ENCODE measurements at places on chromosomes 1 and 21.

GRCh38 chr1:230868736-230869385 lies 540 bp upstream of the C1orf198 start:
- peak; percentile 52 for DNase-seq

GRCh38 chr1:169809370-169810095 lies 14.8 kb upstream of the METTL18 start:
- peak; percentile 1 for DNase-seq

DNA sequence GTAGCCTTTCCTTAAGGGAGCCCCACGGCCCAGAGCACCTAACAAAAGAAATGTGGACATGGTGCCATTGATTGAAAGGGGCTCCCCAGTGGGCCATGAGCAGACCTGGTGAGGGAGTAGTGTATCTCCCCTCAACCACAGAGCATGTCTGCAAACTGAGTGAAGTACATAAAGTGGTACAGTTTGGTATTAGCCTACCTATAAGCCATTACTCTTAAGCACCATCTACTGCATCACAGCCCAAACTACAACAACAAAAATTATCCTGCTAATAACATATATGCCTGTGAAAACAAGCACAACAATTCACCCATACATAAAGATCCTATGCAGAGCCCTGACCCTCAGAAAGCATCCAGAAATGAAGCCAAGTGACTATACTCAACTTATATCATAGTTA lies 407.8 kb downstream of the PTPRC start:
- no peak for DNase-seq

DNA sequence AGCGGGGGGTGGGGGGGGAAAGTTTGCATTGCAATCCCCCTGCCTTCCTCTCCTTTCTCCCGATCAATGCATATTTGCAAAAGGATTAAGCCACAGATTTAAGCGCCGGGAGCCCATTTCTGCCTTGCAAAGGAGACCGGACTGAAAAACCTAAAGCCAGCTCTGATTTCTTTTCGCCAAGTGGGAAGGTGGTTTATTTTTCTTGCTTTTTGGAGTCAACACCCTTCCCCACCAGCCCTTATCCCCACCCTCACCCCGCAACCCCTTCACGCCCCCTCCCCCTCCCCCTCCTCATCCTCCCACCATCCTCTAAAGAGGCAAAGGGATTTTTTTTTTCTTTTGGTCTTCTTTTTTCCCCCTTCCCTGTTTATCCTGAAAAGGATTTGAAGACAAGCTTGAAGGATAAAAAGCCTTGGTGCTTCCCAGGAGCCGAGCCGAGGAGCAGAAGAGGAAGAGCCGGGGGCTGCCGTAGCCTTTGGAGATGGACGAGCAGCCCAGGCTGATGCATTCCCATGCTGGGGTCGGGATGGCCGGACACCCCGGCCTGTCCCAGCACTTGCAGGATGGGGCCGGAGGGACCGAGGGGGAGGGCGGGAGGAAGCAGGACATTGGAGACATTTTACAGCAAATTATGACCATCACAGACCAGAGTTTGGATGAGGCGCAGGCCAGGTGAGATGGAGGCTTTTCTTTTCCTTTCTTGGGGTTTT lies 513 bp downstream of the PBX1 start:
- DNase-seq: peak; percentile 29

DNA sequence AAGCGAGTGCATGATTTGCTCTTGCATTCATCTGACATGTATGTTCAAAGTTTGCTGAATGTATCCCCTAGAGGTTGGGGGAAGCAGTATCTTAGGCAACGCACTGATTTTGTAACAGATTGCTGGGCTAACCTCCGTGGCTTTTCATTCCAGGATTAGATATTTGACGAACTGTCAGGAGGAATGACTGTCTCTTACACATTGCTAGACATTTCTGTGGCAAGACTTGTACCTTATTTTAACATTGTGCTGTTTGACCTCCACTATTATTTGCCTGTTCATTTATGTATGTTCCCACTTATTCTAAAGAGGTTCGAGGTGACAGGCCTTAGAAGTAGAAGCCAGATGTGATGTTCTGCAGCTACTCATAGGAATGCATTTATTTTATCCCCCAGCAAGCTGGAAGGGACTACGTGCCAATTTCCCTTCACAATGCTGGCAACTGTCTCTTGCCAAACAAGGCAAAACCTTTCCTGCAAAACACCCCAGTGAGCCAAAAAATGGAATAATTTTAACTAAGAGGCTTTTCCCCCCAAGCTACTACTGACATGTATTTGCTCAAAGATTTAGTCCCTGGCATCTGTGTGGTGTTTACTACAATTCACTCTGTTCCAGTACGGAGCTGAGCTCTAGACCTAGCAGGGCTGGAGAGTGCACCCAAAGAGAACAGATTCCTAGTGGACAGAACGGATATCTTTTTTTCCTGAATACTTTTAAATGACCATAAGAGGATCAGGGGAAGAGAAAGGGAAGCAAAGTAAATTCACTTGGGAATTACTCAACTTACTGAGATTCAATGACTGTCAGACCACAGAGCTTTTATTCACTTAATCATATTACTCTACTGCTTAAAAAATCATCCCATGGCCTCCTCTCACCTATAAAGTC lies 646.2 kb downstream of the SMYD3 start:
- DNase-seq: no peak

GRCh38 chr1:179021873-179022272 lies 3.8 kb upstream of the FAM20B start:
- no peak for DNase-seq

GRCh38 chr21:28090546-28090945 lies 902.1 kb downstream of the LTN1 start:
- no peak for DNase-seq

DNA sequence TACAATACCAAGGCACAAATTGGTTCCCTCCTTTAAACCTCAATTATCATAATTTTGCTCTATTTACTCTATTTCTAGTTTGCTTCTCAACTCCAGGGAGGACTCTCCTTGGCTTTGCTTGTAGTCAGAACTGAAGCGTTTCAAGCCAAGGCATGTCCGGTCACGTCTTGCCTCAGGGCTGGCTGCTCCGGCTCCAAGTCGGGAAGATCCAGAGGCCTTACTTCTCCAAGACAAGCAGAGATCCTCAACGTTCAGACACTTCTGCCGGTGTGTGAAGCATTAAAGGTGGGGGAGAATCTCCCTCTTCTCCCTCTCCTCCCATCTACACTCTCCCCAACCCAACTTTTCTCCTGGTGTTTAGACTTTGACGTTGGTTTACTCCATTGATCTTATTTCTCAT lies 7.2 kb upstream of the HHAT start:
- DNase-seq: peak; percentile 10

DNA sequence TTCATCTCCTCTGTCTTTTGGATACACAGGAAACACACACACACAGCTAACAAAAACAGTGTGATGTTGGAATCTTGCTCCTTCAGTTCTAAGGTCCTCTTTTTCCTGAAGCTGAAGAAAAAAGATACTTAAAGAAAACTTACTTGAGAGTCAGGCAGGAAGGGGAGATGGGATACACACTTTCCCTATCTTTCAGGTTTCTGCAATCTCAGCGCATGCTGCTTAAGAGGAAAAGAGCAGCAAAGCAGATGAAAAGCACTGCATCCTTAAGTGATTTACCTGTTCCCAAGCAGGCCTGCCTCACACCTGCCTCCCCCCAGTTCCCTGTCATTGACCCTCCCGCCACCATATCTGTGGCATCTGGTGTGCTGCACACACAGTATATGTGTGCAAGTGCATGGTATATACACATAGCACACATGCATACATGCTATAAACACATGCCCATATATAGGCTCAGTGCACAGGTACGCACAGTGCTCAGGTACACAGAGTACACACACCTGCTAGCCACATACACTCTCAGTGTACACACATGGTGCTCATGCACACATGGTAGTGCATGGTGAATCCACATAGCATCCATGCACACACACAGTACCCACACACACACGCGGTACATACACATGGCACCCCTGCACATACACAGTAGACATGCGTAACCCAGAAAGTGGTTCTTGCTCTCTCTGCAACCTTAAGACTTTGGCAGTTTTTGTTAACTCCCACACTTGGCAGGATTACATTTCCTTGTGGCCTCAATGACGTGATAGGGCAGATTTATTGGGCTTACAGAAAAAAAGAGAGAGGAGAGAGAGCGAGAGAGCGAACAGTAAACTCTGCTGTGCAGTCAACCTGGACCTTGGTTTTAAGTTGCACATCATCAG lies 166.9 kb downstream of the TOMM20 start:
- DNase-seq: no peak

GRCh38 chr21:42799948-42800347 lies 79.4 kb downstream of the WDR4 start:
- DNase-seq: no peak

- DNase-seq: no peak
Measured at GRCh38 chr1:234697015-234697414, 87.0 kb upstream of the IRF2BP2 start.

DNA sequence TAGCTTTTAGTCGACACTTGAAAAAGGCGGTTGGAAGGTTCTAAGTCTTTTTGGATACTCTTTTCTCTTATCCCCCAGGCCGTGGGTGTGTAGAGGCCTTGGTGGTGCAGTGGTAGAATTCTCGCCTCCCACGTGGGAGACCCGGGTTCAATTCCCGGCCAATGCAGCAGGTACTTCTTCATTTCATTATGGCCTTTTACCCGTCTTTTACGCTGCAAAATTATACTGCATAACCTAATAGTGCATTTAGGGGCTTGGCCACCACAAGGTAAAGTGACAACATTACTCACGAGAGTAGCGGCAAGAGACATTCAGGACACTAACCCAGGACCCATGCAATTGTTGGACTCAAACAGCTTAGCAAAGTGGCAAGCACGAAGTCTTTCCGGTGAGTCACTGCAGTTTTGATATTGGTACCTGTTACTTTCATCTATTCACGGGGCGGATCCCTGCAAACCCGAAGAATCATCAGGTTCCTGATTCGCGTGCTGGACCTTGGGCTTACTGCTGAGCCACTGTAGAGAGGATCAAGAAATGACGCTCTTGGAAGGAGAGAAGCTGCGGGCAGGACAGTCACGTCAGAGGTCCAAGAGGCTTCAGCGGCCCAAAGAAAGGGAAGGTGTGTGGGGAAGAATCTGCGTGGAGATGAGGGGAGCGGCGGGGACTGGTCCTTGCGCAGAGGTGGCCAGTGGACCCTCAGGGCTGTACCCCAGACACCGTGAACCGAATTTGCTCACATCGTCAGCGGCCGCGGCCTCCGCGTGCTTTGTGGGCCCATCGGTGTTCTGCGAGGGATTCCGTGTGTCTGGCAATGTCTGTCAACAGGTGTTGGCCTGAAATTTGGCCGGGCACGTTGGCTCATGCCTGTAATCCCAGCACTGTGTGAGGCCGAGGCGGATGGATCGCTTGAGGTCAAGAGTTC lies 12.9 kb upstream of the RNU1-4 start:
- no peak for DNase-seq

GRCh38 chr1:64823691-64824476 lies 79.0 kb downstream of the RAVER2 start:
- peak; percentile 81 for DNase-seq

GRCh38 chr1:30123896-30124295 lies 599.5 kb downstream of the MATN1 start:
- DNase-seq: no peak

DNA sequence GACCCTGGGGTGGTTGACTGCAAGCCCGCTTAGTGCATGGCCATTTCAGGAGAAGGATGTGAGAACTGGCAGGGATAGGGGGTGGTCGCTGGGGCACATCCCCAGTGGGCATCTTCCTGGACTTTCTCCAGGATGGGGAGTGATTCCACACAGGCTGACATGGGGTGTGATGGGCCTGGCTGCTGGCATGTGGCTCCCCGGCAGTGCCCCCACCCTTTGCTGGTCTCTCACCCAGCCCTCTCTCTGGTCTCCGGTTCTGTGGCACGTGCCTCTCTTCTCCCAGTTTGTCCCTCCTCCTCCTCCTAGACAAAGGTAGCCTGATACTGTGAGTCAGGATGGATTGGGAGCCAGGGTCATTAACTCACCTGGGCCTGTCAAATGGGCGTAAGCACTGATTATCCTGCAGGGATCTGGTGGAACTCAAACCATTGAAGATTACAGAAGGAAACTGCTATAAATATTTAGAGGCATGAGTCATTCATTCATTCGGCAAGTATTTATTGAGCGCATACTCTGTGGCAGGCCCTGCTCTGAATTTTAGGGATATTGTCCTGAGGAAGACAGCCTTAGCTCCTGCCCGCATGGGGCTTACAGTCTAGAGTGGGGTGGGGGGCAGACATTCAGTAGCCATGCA lies 23.6 kb upstream of the EPS8L3 start:
- no peak for DNase-seq

DNA sequence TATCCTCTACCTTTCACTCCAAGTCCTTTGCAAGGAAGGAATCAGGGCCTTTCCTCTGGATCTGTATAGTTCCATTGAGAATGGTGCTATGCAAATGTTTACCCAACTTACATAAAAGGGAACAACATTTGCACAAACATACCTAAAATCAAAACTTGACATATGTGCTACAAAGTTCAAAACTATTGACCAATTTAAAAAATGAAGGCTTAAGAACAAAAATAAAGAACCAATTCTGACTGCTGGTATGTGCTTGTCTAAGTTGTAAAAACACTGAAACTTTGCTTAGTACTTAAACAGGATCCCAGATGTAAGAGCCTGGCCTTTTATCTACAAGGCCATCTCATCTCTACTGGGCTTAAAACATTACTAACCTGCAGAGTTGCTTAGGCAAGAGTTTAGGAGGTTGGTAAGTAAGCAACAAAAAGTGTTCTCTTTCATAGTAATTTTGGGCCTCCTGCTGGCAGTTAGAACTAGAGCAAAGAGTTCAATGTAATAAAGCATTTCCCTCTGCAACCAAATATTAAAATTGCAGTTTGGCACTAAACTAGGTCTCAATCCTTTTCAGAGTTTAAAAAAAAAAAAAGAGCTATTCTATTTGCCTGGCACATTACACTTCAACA lies 2.0 kb downstream of the SCMH1 start:
- DNase-seq: peak; percentile 32

- no peak for DNase-seq
Measured at GRCh38 chr1:75338616-75339483, 204.7 kb downstream of the LHX8 start.

DNA sequence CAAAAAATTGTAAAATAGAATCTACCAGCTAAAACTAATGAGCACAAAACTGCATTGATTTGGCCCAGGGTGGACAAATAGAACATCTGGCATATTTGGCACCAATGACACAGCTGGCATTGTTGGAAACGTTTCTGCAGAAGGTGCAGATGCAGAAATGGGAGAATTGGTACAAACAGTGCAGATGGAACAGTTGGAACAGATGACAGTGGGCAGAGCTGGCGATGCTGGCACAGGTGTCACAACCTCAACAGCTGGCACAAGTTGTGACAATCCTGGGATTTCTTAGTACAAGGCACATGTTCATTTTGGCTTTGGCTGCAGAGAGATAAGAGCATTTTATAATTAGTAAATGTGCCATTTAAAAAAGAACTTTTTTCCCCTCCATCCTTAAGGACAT lies 91.1 kb upstream of the ZBTB18 start:
- DNase-seq: peak; percentile 92
